ENCODE measurements at places on chromosomes 1 and 21.

- H3K27ac ChIP-seq: no peak overlapping the region
- H3K27me3 ChIP-seq: no peaks in the 10 kb centered on the region
- H3K4me1 ChIP-seq: no peaks in the 10 kb centered on the region
Observed at GRCh38 chr1:89356658-89357400, 7.0 kb upstream of the GBP6 start.

- H3K4me3 ChIP-seq: no peak overlapping the region
- DNase-seq: no peak
- H3K27me3 ChIP-seq: no peaks in the 10 kb centered on the region
- H3K27ac ChIP-seq: no peak overlapping the region
- H3K4me1 ChIP-seq: peaks cover 9% of the 10 kb centered on the region
Observed at GRCh38 chr1:8427986-8428385, 110.1 kb downstream of the SLC45A1 start.

DNA sequence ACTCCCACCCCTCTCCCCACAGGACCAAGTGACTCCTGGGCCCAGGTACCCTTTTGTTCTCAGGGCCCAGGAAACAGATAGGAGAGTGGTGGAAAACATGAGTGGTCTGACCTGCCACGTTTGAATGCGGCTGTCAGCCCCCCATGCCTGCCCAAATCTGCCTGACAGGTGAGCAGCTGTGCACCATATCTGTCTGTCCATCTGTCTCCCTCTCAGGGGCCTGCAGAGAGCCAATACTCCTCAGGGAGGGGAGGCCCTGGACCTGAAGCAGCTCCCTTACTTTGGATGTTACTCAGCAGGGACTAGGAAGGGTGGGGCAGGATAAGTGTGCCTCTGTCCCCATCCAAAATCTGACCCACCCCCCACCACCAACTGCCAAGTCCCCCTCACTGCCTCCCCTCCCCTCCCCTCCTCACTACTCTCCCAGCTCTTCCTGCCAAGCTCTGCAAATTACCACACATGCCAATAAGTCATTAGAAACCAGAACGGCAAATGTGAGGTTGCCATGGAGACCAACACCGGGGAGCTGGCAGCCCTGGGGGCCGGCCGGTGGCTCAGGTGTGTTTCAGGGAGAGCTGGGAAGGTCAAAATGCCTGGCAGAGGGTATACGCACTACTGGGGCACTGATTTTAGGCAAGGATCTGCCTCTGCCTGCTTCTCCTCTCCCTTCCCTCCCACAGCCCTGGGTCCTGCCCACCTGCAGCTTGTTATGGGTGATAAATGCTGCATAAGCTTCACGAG, 11.5 kb downstream of the LRRN2 start:
- no peak overlapping the region for H3K4me3 ChIP-seq
- no peak for DNase-seq
- no peak overlapping the region for H3K27ac ChIP-seq
- no peaks in the 10 kb centered on the region for H3K27me3 ChIP-seq
- peaks cover 7% of the 10 kb centered on the region for H3K4me1 ChIP-seq

DNA sequence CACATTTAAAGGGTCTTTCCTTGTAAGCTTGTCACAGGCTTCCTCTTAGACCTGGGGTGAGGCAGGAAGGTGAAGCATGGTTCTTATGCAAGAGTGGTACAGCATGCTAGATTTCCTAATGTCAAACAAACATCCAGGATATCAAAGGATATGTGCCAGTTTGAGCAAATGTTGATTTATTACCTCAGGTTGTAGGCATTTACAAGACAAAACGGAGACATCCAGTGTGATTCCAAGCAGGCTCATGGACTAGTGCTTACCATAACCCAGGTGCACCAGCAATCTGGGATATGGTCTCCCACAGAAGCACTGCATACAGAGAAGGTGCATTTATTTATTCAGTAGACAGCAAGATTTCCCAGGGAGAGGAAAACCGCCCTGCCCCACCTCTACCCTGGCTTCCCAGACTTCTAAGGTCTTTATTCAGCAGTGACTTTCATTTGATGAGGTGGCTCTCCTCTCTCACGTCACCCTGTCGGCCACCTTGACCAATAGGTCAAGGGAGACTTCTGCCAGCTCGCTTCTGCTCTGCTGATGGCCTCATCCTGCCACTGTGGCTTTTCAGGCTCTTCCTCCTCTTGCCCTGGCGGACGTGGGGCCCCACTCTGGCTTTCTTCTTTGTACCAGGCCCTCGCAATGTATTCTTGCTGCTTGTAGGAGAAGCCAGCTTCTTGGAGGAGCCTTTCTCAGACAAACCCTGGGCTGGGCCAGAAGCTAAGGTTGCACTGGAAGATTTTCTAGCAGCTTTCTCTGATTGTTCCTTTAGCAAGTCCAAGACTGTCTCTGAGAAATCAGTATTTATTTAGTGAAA, 25.6 kb downstream of the HHIPL2 start:
- H3K4me3 ChIP-seq: no peak overlapping the region
- no peaks in the 10 kb centered on the region for H3K4me1 ChIP-seq
- H3K27ac ChIP-seq: no peak overlapping the region
- DNase-seq: no peak

DNA sequence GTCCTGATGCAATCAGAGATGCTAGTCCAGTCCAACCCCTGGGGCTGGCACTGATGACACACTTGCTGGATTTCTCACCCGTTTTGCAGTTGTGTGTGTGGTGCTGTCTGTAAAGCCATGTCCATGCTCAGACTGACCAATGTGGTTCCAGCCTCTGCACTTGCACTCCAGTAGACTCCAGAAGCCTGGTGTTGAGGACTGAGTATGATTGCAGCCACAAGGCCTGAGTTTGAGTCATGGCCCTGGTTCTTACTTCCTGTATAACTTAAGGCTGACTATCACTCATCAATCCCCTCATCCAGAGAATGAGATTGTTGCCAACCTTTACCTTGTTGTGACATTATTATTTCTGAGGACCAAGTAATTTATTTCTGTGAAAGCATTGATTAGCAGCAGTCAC, 34.8 kb upstream of the IKBKE start:
- no peaks in the 10 kb centered on the region for H3K4me1 ChIP-seq
- DNase-seq: no peak
- H3K27ac ChIP-seq: no peak overlapping the region
- no peaks in the 10 kb centered on the region for H3K27me3 ChIP-seq
- H3K36me3 ChIP-seq: peaks cover 5% of the 10 kb centered on the region
- H3K4me3 ChIP-seq: no peak overlapping the region

DNA sequence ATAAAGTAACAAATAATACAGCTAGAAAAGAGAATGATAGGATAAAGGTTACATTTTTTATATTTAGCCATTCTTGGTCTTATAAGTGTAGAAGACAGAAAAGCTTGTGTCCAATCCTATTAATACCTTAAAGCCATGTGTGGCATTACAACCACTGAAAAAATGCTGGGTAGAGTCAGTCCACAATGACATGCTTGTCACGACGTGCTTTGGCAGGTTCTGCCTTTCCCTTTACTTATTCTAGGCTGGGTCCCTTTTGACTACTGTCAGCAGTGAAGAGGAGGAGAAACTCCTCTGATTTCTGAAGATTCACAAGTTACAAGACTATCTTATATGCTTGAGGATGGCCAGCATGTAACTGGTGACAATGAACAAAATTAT, 14.6 kb upstream of the AIM2 start:
- no peak for DNase-seq
- H3K36me3 ChIP-seq: no peaks in the 10 kb centered on the region
- H3K4me3 ChIP-seq: no peak overlapping the region

GRCh38 chr1:113763661-113764060, 4.4 kb upstream of the PHTF1 start:
- no peak overlapping the region for H3K27ac ChIP-seq
- DNase-seq: no peak
- no peak overlapping the region for H3K4me3 ChIP-seq
